Fibroblast of gingiva (primary cell): ENCODE measurements at places on chromosomes 3 and 15.

- no peak for DNase-seq
Observed at GRCh38 chr3:23111797-23112196, 91.3 kb upstream of the UBE2E2 start.

- DNase-seq: no peak
Observed at GRCh38 chr15:27690290-27690689, 408.8 kb downstream of the OCA2 start.

GRCh38 chr15:68056097-68056865 is 2.2 kb downstream of the PIAS1 start:
- no peak for DNase-seq

- no peak for DNase-seq
Observed at GRCh38 chr3:13882876-13883275, 3.0 kb upstream of the WNT7A start.

DNA sequence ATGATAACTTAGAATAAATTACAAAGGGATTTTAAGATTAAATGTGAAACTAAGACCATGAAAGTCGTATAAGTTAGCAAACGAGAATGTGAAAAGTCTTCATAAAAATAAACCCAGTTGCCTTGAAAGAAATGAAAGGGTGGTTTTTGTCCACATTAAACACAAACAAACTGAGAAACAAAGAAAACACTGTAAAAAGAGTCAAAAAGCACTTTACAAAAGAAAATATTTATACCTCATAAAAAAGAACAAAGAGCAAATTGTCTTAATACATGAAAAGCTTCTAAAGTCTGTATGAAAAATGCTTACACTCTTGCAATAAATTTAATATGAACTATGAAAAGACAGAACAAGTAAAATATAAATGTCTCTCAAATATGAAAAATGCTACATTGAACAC is 865.9 kb upstream of the CADM2 start:
- no peak for DNase-seq
